OCI-LY7 (cell line): ENCODE measurements at places on chromosomes 11 and 22. TPM values are rescaled to one million over a fixed set of nuclear protein-coding genes. Genes with fewer than 3 reads are reported as not detected.

DNA sequence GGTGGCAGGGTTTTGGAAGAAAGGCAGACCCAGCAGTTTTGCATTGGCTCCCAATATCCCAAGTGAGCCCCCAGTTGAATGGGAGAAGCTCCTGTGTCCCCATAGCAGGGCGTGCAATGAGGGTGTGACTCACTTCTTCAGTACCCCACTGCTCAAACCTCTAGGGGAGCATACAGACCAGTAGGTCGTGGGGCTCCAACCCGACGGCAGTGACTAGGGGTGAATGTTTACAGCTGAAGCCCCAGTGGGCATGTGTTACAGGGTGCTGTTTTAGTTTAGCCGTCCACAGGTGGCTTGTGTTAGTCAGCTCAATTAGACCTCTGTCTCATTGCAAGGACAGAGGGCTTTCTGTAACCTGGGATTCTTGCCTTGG lies 564.5 kb upstream of the CNTN5 start:
- DNase-seq: no peak

DNA sequence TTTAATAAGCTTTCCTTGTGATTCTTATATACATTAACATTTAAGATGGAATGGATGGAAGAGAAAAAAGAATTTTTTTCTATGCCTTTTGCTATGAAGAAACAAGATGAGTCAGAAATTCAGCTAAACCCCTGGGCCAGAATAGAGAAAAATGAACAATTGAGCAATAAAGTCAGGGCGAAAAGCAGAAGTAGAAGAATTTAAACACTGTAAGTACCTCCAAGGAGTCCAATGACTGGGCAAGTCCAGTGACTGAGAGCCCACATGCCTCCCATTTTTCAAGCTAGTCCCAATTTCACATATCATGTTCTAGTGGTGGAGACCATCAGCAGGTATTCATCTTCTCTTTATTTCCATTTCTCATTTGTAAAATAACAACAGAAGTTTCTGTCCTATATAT lies 18.6 kb upstream of the APLP2 start:
- no peak for DNase-seq

- no peak for DNase-seq
Observed at GRCh38 chr11:72789493-72790131, 4.2 kb downstream of the STARD10 start.

DNA sequence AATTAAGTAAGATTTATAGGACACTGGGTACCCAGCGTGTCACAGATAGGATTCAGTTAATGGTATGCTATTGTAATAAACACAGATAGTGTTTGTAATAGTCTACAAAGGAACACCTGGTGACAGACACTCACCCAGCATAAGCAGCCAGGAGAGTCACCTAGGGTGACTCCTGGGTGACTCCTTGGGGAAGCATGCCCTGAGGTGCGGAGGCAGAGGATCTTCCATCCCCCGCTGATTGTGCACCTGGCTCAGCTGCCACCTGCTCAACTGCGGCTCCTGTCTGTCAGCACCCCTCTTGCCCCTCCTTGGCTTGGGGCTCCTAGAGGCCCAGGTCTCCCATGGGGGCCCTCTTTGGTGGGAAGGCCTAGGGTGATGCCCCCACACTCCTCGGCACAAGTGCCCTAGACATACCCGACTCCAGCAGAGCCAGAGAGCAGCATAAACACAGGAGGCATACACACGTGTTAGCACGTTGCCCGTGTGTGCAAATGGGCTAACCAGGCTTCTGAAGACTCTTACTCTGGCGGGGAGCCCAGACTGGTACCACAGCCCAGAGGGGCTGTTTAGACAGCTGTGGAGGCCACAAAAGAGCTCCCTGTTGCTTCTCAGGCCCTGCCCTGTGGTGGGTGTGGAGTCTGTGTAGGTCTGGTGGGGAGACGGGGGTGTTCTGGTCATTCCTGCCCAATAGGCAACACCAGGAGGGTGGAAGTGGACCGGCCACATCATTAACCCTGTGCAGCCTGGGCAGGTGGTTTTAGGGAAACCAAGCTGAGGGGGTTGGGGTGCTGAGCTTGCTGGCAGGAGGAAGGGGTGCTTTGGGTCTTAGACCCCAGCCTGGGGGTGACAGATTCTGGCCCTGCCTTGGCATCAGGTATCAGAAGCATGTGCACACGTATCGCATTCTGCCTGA lies 3.0 kb downstream of the INPPL1 start:
- no peak for DNase-seq

The HYLS1 gene
- 18.3 and 22.9 TPM in 2 replicates for total RNA-seq

The LRP4 gene
- 17.5 and 19.8 TPM in 2 replicates for total RNA-seq

GRCh38 chr11:28529540-28530410 lies 421.6 kb downstream of the METTL15 start:
- peak; percentile 44 for DNase-seq

The OR6T1 gene
- total RNA-seq: not detected in 2 replicates

GRCh38 chr22:26429458-26430286 lies 612 bp downstream of the ASPHD2 start:
- DNase-seq: peak; percentile 32

The TST gene
- total RNA-seq: 37.6 and 41.5 TPM in 2 replicates

- no peak for DNase-seq
Observed at GRCh38 chr11:126403658-126404057, 48.2 kb downstream of the ST3GAL4 start.

GRCh38 chr11:2435288-2436012 lies 8.9 kb downstream of the TRPM5 start:
- no peak for DNase-seq

GRCh38 chr11:93958991-93959390 lies 62.2 kb upstream of the HEPHL1 start:
- no peak for DNase-seq

The APOA4 gene
- not detected in 2 replicates for total RNA-seq

The TTC36 gene
- 0.65 and 0.82 TPM in 2 replicates for total RNA-seq

- no peak for DNase-seq
Observed at GRCh38 chr11:76787911-76788596, 4.9 kb downstream of the TSKU start.

The OPCML gene
- not detected in 2 replicates for total RNA-seq

The SCO2 gene
- 3.9 and 4.1 TPM in 2 replicates for total RNA-seq

The F2 gene
- 0.48 TPM in 1 of 2 replicates, not detected in the other for total RNA-seq

DNA sequence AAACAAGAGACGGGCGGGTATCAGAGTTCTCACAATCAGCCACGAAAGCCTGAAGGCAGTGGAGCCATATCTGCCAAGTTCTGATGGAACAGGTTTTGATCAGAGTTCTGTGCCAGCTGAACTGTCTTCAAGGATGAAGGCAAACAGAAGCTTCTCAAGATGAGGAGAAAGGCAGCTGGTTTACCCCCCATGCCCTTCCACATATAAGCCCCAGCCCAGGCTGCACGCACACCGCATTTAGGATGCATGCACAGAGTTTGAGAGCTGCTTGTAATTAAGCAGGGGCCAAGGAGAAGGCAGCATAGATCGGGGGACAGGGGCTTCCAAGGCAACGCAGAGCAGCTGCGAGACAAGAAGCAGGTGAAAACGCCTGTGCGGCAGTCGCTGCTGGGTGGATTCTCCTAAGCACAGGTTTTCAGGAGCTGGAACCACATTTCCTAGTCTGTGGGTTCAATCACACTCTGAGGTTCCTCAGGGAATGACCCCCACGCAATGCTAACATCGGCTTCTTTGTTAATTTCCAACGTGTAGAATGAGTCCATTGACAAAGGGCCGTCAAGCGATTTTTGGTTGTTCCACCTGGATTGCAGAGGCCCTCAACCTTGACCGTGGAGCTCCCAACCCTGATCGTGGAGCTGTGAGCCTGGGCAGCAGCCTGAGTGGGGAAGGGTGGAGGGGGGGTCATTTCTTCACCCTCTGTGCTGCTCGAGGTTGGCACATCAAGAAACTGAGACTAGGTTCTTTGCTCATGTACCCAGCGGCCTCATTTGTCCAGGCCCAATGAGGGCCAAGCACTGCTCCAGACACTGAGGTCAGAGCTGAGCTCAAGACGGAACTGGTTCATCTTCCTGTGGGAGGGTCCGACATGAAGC lies 81.7 kb upstream of the SHISAL1 start:
- DNase-seq: no peak

GRCh38 chr11:57974132-57974531 lies 49.5 kb upstream of the OR9Q1 start:
- no peak for DNase-seq

- no peak for DNase-seq
Observed at GRCh38 chr11:118837868-118838267, 45.8 kb upstream of the CXCR5 start.
